RPMI7951 (cell line): ENCODE measurements at places on chromosomes 12 and 14. TPM values are rescaled to one million over a fixed set of nuclear protein-coding genes. Genes with fewer than 3 reads are reported as not detected.
A peak's percentile ranks its signal among the peaks of the same experiment; 100 is the strongest.

DNA sequence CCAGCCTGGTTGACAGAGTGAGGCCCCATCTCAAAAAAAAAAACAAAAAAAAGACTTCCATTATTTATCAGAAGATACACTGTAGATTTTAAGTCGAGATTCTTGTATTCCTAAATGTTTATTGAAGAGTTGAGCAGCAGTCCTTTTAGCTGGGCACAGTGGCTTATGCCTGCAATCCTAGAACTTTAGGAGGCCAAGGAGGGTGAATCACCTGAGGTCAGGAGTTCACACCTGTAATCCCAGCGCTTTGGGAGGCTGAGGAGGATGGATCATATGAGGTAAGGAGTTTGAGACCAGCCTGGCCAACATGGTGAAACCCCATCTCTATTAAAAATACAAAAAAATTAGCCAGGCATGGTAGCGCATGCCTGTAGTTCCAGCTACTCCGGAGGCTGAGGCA, 57.6 kb downstream of the HEATR5A start:
- no peak for DNase-seq

DNA sequence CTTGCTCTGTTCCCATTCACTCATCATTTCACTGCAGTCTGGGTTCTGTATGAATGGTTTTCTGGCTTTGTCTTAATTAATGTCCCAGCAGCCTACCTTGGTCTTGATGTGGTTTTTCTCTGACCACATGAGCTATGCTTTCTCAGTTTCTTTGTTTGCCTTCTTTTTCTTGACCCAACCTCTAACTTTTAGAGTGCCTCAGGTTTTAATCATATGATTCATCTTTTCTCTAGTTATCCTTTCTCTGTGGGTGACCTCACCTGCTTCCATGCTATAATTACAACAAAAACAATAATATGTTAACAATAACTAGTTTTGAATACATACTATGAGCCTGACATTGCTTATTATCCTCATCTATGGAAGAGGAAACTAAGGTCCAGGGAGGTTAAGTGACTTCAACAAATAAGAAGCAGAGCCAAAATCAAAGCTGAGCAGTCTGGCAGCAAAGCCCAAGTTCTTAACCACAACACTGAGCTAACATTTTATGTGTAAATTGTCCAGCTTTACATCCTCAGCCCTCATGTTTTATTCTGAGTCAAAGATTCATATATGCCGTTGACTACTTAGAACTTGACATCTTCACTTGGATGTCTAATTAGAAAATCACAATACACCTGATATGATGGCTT, 4.7 kb upstream of the EPYC start:
- DNase-seq = peak; percentile 17

- DNase-seq = peak; percentile 33
Measured at GRCh38 chr12:72346363-72346944, 74.3 kb downstream of the TRHDE start.

DNA sequence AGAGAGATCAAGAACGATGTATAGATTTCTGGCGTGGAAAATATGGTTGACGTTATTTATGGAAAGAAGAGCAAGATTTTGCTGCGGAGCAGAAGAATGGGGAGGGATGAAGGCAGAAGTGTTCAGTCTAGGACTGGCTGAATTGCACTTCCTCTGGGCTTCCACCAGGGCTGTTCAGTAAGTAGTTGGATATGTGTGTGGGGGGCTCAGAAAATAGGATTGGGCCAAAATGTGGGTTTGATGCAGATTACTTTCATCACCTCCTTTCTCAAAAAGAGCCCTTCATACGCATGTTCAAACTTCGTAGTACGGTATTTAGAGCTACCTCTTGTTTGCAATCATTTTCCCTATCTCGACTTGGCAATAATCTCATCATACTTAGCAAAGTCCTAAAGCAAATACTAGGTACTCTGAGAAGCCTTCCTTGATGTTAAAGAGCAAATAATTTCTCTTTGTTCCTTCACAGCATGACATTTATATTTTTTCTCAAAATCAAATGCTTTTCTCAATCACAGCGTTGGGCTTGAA, 349.4 kb downstream of the NELL2 start:
- no peak for DNase-seq

DNA sequence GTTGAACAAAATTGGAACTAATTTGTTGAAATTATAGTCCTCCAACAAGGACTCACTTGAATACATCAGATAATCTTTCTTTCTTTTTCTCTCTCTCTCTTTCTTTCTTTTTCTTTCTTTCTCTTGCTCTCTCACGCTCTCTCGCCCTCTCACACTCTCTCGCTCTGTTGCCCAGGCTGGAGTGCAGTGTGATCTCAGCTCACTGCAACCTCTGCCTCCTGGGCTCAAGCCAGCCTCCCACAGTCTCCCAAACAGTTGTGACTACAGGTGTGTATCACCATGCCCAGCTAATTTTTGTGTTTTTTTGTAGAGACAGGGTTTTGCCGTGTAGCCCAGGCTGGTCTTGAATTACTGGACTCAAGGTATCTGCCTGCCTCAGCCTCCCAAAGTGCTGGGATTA, 22.8 kb downstream of the WDR20 start:
- DNase-seq = no peak

DNA sequence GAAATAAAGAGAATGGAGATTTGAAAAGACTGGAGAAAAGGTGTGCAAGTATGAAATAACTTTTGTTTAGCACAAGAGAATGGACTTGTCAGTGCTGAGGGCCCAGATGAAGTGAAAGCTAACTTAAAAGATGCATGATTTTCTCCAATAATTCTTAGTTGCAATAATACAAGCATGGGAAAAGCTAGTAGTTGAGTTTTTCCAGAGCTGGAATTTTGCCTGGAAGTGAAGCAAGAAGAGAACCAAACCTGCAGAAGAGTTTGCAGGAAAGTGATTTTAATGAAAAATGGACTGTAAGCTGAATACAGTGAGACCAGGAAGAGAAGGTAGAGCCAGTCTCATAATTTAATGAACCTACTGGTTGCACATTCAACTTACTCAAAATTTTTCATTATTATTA, 69.3 kb upstream of the FSCB start:
- no peak for DNase-seq

GRCh38 chr14:65517635-65518542, 105.4 kb downstream of the FUT8 start:
- DNase-seq = no peak

GRCh38 chr14:72333357-72333756, 401.1 kb downstream of the RGS6 start:
- no peak for DNase-seq

RIMBP2 gene
- total RNA-seq = not detected in 2 replicates

DNA sequence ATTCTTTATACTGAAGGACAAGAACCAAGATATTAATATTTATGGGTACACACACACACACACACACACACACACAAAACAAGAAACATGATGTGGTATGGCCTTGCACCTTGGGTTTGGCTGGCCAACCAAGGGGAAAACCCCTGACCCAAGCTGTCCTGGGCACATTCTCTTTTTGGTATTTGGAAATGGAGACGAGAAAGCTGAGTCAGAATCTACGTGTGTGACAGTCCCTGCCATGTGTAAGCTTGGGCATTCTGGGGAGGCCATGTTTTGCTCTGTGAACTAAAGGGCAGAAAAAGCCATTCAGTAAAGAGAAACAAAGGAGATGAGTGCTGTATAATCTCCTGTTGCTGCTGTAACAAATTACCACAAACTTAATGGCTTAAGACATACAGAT, 35.6 kb downstream of the PTGER2 start:
- DNase-seq = peak; percentile 58

DNA sequence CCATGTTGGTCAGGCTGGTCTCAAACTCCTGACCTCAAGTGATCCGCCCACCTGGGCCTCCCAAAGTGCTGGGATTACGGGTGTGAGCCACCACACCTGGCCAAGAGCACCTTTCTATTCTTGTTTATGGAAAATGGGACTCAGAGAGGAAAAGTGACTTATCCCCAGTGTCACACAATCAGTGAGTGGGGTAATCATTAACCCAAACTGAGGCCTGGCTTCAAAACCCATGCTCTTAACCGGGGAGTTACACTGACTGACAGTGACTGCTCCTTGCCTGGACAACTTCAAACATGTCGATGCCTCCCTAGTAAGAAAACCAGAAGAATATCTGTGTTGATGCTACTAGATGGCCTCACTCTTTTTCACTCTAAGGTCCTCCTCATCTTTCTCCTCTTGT, 7.3 kb downstream of the CLEC7A start:
- DNase-seq = no peak

DNA sequence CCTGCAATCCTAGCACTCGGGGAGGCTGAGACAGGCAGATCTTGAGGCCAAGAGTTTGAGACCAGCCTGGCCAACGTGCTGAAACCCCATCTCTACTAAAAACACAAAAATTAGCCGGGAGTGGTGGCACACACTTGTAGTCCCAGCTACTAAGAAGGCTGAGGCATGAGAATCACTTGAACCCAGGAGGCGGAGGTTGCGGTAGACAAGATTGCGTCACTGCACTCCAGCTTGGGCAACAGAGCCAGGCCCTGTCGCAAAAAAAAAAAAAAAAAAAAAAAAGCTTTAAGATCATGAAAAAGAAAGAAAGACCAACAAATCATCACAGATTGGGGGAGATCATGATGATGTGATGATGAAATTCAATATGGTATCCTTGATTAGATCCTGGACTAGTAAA, 30.6 kb downstream of the WDR89 start:
- no peak for DNase-seq

GRCh38 chr12:125186471-125187147, 121.4 kb downstream of the AACS start:
- DNase-seq = no peak

PDZRN4 gene
- total RNA-seq = not detected in 2 replicates

GRCh38 chr12:43480591-43480990, 71.4 kb downstream of the ADAMTS20 start:
- no peak for DNase-seq

- no peak for DNase-seq
Measured at GRCh38 chr14:70415788-70416187, 1.1 kb downstream of the SYNJ2BP start.

- no peak for DNase-seq
Measured at GRCh38 chr12:25882266-25882665, 76.2 kb upstream of the RASSF8 start.

DNA sequence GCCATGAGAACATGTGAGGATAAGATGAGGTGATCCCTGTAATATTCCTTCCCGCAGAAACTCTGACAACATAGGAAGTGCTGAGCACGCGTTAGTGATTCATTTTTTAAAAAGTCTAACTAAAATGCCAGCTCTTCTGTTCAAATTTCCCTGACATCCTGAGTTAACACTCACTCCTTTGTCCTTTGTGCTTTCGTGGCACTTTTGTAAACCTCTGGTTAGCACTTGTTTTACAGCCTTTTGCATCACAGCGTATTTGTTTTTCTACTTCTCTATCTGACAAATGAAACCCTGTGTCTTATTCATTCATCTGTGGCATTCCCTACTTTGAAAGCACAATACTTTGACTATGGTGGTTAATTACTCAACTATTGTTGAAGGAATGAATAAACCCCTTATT, 313.6 kb downstream of the NUAK1 start:
- DNase-seq = peak; percentile 46

TMTC2 gene
- total RNA-seq = 1.2 and 1.3 TPM in 2 replicates

GRCh38 chr12:98895086-98895651, 250.1 kb downstream of the APAF1 start:
- DNase-seq = no peak

DNA sequence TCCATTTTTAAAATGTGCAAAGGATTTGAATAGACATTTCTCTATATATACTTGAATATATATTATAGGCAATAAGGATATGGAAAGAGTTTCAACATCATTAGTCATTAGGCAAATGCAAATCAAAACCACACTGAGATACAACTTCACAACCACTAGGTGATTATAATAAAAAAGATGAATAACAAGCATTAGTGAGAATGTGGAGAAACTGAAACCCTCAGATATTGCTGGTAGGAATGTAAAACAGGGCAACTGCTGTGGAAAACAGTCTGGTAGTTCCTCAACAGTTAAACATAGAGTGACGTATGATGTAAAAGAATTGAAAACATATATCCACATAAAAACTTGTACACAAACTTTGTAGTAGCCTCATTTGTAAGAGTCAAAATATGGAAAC, 11.7 kb upstream of the BATF start:
- DNase-seq = no peak

OSBPL8 gene
- 49.9 and 55.9 TPM in 2 replicates for total RNA-seq

CD163L1 gene
- 14.3 and 15.9 TPM in 2 replicates for total RNA-seq

- DNase-seq = no peak
Measured at GRCh38 chr12:101799774-101800173, 31.0 kb downstream of the GNPTAB start.

DNA sequence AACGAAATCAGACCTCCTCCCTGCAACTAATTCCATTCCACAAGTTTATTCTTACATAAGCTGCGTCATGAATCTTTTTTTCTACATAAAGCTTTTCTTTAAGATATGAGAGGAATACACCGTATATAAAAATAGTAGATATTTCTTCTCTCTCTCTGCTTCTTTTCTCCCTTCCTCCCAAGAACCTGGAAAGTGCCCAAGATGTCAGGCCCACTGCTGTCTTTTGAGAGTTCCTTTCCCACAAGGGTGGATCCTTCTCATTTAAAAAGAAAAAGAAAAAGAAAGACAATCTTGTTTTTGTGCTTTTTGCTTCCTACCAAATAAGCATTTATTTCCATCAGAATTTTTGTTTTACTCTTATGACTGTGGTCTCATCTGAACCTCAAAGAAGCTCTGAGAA, 11.0 kb downstream of the TESPA1 start:
- no peak for DNase-seq

- DNase-seq = no peak
Measured at GRCh38 chr14:45145214-45145613, 9.5 kb downstream of the FANCM start.

GRCh38 chr12:75868501-75868900, 163.1 kb downstream of the PHLDA1 start:
- no peak for DNase-seq

ABHD12B gene
- total RNA-seq = 0.12 TPM in 1 of 2 replicates, not detected in the other

DNA sequence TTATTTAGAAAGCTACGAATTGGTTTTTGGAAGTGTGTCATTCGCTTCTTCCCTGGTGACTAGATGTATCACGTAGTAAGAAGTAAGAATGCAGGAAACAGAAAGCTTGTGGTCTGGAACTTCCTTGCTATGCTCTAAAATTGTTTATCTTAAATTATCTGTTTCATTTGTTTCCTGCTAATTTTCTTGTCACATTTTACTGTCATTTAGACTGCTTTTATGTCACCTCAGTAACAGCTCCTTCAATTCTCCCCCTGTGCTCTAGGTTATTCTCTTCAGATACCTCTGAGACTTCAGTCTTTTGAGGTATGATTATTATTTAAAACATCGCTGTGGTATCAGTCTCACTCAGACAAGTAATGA, 699 bp upstream of the CD69 start:
- no peak for DNase-seq

- peak; percentile 75 for DNase-seq
Measured at GRCh38 chr12:119178544-119179334, at the start of gene HSPB8. Gene HSPB8 (plus strand): TSS chr12:119178931. CDS start chr12:119179313, 382 bp downstream.

DNA sequence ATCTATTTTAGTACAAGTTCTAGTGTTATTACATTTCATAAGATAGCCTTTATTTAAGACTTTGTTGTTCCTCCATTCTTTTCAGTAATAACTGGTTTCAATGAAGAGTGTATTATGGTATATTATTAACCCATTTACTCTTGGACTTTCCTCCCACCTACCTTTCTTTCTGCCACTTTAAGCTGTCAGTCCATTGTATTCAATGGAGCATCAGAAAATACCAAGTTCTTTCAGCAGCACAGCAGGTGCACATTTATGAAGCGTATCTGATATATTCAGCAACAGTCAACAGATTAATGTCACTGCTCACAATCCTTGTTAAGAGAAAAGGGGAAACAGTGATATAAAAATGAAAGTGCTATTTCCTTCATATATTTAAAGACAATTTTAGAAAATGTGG, 660.9 kb downstream of the C12orf50 start:
- no peak for DNase-seq
